ENCODE measurements at places on chromosomes 2 and 18.

- no peak for DNase-seq
Measured at GRCh38 chr2:113160962-113161361, 12.8 kb upstream of the PSD4 start.

DNA sequence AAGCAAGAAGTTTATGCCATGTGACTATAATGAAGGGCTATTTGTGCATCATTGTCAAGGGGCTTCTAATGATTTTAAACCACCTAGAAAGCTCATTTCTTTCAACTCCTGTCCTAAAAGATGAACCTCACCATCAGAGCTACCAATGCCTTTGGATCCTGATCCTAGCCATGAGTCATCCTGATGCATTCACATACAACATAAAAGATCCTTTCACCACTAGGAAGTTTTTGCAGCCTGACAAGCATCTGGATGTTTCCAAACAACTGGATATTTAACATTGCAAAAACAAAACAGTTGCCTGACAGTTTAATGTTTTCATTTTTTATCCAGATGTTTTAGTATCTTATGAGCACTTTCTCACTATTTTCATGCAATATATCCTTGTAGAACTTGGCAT lies 425.3 kb downstream of the MBD2 start:
- no peak for DNase-seq

- DNase-seq, result no peak
Measured at GRCh38 chr2:2253172-2254016, 77.7 kb downstream of the MYT1L start.

DNA sequence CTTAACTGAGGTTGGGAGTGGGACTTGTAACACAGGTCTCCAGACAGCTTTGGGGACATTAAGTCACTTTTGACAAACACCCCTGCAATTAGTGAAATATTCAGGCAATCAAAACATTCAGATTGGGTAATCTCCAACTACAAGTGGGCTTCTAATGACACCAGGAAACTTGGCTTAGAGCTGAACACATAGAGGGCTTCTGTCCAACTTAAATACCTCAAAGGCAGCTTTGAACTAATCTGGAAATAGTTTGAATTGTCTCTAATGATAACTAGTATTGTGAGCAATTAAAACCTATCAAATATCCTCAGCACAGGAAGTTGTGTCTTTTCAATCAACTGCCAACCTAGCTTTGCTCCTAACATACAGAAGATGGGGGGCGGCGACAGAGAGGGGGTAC lies 5.1 kb upstream of the ASPRV1 start:
- DNase-seq, result no peak

All from activated CD8-positive, alpha-beta memory T cell treated with anti-CD3 and anti-CD28 coated beads for 48 hours (primary cell).